ENCODE measurements at places on chromosomes 2 and 18. TPM values are rescaled to one million over a fixed set of nuclear protein-coding genes. Genes with fewer than 3 reads are reported as not detected.
A peak's percentile ranks its signal among the peaks of the same experiment; 100 is the strongest.

GRCh38 chr2:70671092-70671675, 96.8 kb downstream of the ADD2 start:
- no peak for DNase-seq

DNA sequence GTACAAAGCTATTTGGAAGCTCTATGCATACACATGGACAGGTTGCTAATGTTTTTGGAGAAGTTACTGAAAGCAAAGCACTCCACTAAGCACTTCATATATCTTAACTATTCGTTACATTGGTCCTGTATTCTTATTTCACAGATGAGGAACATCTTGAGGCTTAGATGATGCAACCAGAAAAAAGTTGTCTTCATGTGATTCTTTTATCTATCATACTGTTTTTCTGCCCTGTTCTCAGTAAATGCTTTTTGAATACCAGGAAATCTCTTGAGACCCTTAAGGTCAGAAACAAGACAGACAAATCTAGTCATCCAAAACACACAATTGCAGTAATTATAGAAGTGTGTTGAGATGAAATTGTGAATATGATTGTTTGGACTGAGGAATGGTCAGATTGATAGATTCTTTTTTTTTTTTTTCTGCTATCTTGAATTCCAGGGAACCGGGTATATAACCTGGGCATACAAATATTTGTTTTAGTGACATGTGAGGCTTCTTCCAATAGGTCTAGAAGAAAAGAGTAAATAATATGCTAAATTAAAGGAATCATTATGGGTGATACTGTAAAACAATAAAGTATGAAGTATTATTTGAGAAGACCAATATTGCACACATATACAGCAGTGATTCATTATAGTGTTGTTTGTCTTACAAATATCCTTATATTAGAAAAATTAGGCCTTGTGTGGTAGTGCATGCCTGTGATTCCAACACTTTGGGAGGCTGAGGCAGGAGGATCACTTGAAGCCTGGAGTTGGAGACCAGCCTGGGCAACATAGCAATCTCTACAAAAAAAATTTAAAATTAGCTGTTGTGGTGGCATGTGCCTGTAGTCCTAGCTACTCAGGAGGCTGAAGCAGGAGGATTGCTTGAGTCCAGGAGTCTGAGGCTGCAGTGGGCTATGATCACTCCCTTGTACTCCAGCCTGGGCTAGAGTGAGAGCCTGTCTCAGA, 33.7 kb downstream of the EHBP1 start:
- no peak for DNase-seq

- no peak for DNase-seq
These were observed 49.5 kb downstream of the CCDC148 start for GRCh38 chr2:158407031-158407430.

DNA sequence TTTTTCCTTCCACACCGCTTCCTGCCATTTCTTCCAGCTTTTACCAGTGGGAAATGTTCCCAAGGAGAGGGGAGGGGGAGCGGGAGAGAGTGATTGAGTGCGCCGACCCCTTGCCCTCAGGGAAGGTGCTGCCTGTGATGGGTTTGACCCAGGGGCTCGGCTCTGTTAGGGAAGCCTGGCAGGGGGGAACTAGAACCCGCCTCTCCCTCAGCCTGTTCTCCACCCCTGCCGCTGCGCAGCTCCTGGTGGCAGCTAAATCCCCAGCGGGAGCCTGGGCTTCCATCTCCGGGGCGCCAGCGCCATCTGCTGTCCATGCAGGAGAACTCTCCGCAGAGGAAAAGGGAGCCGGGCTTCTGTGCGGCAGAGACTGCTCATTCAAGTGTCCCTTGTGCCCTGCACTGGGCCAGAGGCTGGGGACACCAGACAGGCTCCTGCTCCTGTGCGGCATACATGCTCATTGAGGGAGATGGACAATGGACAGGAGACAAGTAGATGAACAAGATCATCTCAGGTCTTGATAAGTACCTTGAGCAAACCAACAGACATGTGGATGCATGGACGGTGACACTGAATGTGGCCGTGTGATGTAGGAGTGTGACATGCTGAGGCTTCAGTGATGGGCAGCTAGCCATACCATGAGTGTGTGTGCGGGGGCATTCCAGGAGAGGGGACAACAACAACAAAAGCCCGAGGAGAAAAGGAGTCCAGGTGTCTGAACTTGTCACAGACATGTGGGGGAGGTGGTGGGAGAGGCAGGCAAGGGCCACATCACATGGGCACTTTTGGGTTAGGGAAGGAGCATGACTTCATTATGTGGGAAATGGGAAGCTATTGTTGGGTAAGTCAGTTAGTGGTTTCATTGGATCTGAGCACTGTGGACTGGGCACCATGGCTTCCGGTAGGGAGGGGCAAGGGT, 13.3 kb downstream of the CHPF start:
- peak; percentile 75 for DNase-seq

DNA sequence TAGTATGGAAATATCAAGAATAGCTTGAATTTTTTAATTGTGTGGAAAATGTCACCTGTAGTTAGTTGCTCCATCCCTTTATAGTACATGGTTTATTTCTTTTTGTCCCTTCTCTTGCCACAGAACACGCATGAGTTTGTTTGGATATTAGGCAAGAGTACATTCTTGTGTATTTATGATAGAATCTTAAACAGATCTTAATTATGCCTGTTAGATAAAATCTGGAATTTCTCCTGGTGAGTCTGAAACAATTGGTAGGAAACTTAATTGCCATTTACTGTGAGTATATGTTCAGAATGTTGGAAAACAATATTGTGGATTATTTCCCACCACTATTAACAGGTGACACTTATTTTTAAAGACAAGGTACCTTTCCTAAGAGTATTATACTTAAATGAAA, 30.2 kb upstream of the CABYR start:
- no peak for DNase-seq

GRCh38 chr2:140998017-140998416, 1132.8 kb downstream of the LRP1B start:
- no peak for DNase-seq

The MOGAT1 gene
- total RNA-seq: not detected

The PMAIP1 gene
- 82.8 TPM for total RNA-seq

The TSPYL6 gene
- total RNA-seq: not detected

Data from CD8-positive, alpha-beta memory T cell (primary cell).